ENCODE measurements at places on chromosomes 7 and 10.

GRCh38 chr10:79905322-79906314, 43.3 kb downstream of the SFTPD start:
- no peak for DNase-seq

DNA sequence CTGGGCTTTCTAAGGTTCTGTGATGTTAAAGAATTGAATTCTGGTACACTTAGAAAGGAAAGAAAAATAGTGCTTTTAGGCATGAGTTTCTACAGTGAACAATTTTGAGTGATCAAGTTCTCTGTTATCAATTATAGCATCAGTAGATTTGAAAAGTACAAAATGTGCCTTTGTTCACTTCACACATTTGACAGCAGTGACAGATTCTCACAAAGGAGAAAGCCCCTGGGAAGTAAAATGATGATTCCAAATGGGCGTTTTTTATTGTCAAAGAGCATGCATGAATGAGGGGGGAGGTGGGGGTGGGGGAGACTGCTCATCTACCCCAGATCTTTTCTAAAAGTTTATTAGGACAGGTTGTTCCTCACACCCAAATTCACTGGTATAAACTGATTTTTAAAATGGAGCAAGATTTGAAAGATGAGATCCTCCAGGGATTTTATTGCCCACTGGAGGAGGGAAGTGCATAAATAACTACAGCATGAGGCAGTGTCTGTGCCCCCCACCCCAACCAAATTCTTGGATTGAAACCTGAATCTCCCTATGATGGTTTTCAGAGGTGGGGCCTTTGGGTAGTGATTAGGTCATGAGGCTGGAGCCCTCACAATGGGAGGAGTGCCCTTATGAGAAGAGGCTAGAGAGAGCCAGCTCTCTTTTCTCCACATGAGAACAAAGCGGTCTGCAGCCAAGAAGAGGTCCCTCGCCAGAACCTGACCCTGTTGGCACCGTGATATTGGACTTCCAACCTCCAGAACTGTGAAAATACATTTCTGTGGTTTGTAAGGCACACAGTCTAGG, 79.5 kb downstream of the AOAH start:
- DNase-seq = no peak

DNA sequence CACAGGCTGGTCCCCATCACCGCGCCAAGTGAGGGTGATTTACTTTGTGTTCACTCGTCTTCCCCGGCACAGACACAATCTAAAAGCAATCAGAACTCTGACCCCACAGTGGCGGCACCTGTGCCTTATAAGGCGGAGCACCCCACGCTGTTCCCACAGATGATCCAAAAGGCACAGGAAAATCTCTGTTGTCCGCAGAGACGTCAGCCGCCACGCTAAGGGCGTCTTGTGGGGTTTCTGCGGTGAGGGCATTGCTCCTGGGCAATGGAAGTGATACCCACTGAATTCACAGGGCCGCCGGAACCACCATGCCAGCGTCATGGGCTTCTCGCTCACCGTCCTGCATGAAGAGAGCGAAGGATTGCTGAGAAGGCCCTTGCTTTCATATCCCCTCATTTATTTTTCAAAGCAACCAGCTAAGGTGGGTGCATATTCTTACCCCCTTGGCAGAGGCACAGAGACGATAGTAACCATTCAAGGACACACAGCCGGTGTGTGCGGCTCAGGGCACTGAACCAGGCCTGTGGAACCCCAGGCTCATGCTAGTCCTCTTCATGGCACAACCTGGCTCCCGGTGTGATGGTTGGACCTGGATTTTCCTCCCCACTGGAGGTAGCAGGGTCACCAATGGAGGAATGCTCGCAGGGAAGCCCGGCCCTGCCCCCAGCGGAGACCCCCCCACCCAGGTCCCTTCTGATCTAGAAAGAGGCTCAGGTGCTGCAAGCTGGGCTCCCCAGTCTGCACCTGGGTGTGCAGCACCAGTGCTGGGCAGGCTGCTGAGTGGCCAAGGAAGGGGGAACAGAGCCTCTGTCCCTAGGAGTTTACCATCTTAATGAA, 279.0 kb downstream of the TCERG1L start:
- no peak for DNase-seq

DNA sequence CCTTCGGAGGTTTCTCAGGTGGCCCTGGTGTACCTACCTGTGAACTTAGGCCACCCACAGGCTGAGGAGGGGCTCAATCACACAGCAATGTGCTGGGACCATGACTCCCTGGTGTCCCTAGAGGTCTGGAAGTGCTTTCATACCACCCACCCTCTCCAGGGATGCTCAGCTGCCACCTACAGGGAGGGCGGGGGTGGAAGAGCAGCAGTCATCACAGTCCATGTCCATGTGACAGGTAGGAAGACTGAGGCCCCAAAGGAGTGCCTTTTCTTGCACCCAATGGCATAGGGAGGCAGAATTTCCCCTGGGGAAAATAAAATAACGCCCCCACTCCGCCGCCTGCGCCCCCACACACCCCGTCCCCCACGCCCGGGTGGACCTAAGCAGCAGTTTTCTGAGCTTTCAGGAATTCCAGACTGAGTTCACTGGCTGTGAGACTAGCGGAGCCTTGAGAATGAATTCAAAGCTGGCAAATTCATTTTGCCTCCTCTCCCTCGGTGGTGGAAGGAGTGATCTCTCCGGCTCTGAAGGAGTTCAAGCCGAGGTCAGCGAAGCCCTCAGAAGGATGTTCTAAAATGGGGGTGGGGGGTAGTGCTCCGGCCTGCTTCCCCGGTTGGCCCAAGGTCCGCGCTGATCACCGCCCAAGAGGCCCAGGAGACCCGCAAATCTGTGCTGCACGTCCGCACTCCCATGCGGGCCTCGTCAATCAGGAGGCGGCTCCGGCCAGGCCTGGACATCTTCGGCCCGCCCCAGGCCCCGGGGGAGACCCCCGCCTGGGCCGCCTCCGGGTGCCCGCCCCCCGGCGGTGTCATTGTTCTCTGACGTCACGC, 2.1 kb upstream of the ZMIZ1 start:
- DNase-seq = no peak

DNA sequence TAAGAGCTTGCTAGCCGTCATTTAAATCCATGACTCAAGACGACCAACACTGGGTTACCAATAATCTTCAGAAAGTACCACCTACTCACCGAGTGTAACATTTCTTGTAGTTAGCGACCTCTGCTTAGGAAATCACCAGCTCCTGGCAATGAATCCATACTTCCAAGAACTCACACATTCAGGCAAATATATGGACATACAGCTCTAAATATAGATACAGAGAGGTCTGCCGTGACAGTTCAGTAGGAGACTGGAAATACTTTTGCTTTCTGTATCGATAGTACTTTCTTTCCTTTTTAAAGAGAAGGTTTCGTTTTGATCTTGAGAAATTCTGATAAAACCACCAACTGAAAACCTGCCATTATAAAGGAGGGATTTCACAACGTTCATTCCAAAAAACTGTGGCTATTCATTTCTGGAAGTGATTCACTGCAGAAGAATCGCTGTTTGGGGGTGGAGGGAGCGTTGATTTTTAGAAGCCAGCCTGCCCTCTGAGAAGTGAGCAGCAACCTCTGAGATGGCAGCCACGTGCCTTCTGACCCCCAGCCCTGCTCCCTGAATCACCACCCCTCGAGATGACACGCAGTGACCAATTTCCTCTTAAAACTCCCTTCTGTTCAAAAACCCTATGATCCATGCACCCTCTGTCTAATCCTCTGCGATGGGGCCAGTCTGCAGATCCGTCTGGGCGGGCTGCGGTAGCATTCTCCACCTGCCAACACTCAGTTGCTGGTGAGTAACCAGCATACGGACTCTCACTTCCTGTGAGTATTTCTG, 179.0 kb upstream of the KLF14 start:
- DNase-seq = peak; percentile 86
